ENCODE measurements at places on chromosomes 4 and X.

DNA sequence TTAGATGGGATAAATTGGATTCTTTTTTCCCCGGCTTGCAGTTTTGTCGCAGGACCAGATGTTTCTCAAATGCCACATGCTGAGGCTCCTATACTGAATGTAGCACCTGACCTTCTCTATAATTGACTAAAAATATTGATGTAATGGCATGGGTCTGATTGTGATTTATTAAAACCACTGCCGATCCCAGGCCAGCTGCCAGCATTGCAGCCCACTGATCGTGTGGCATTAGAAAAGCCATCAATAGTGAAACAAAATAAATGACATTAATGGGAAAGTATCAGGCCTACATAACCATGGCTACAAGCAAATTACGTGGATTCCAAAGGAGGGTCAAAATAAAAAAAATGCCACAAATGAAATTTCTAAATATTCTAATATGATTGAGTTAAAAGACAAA, 98.7 kb downstream of the MAB21L2 start:
- DNase-seq, result no peak

DNA sequence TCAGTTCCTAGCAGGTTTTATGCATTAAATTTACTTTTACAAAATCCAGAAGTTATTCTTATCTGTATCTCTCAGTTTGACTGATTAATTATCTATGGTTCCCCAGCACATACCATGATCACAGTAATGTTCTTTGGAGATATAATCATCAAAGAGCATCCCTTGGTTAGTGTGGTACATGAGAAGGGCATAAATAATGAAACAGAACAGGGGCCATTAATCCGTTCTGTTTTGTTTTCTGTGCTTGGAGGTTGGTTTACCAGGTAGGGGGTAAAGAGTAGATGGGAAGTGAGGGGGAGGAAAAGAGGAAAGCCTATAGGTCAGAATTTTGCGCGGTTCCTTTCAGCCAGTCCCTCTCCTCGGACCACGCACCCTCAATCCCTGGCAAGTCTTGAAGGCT, 718.7 kb upstream of the TENM3 start:
- DNase-seq, result no peak

GRCh38 chr4:120870279-120870673, 52.2 kb downstream of the PRDM5 start:
- DNase-seq, result no peak

- DNase-seq, result no peak
Measured at GRCh38 chrX:31367816-31368215, 296.0 kb upstream of the FTHL17 start.
